ENCODE measurements at places on chromosomes 5 and 9.

GRCh38 chr5:179769271-179769670, 24.5 kb upstream of the LTC4S start:
- DNase-seq = no peak
- H3K4me3 ChIP-seq = no peak overlapping the region
- peaks cover 45% of the 10 kb centered on the region for H3K36me3 ChIP-seq
- peaks cover 3% of the 10 kb centered on the region for H3K27me3 ChIP-seq

GRCh38 chr5:61000887-61001286, 55.9 kb downstream of the NDUFAF2 start:
- no peak for DNase-seq
- H3K36me3 ChIP-seq = no peaks in the 10 kb centered on the region
- no peak overlapping the region for H3K27ac ChIP-seq
- no peaks in the 10 kb centered on the region for H3K27me3 ChIP-seq
- no peak overlapping the region for H3K4me3 ChIP-seq

GRCh38 chr5:100479079-100479688, 56.0 kb upstream of the FAM174A start:
- DNase-seq = no peak
- H3K27me3 ChIP-seq = no peaks in the 10 kb centered on the region
- no peaks in the 10 kb centered on the region for H3K36me3 ChIP-seq
- no peak overlapping the region for H3K4me3 ChIP-seq
- no peaks in the 10 kb centered on the region for H3K4me1 ChIP-seq

GRCh38 chr5:143585970-143586369, 182.5 kb upstream of the NR3C1 start:
- H3K36me3 ChIP-seq = no peaks in the 10 kb centered on the region
- DNase-seq = no peak
- no peak overlapping the region for H3K4me3 ChIP-seq

GRCh38 chr5:74194196-74194595, 446.3 kb downstream of the ENC1 start:
- DNase-seq = no peak
- no peaks in the 10 kb centered on the region for H3K27me3 ChIP-seq
- no peaks in the 10 kb centered on the region for H3K36me3 ChIP-seq
- H3K4me1 ChIP-seq = no peaks in the 10 kb centered on the region

Data from endothelial cell (in vitro differentiated cells).